Stimulated activated CD8-positive, alpha-beta memory T cell treated with anti-CD3 and anti-CD28 coated beads, Interleukin-4, amount 100 ng/mL, for 4 hours (primary cell): ENCODE measurements at places on chromosomes 11 and 22.
A peak's percentile ranks its signal among the peaks of the same experiment; 100 is the strongest.

DNA sequence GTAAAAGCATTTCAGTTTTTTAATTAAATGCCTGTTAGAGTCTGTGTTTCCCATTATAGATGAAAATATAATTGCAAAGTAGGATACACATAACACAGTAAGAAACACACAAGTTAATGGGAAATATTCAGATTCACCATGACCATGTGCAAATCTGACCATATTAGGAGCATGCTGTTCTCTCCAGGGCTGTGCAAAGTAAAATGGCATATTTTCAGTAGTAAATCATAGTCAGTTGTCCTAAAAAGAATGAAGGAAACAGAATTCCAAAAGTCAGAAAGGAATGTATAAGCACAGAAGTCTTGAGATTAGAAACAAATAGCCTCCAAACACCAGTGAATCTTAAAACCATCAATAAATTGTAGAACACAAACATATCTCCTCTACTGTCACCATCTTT, 44.4 kb downstream of the CNTN5 start:
- DNase-seq: no peak

- peak; percentile 18 for DNase-seq
Measured at GRCh38 chr22:37659066-37659896, 758 bp downstream of the PDXP start.

DNA sequence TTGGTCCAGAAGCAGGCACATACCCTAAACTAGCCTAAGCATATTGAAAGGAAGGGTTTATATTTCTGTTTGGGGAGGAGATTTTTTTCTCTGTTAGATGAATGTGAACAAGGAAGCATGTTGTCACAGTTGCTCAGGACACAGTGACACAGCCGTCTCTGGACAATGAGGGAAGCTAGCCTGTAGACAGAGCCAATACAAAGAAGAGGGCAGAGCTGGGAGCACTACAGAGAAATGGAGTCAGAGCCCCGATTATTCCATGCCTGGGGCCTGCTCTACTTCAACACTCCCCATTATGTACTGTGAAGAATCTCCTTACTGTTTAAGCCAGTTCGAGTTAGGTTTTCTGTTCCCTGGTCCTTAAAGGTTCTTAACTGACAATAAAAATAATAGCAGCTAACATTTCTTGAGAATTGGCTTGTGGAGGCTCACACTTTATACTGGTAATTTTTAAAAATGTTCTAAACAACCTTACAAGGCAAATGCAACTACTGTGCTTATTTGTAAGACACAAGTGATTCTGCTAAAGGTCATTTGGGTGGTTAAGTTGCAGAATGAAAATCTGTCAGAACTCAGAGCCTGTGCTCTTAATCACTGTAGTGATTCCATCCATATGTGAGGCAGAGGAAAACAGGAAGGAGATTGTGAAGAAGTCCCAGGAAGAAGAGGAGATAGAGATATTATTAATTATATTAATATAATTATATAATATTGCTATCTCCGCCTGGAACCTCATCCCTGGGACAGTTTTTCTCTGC, 58.8 kb upstream of the RRAS2 start:
- no peak for DNase-seq

DNA sequence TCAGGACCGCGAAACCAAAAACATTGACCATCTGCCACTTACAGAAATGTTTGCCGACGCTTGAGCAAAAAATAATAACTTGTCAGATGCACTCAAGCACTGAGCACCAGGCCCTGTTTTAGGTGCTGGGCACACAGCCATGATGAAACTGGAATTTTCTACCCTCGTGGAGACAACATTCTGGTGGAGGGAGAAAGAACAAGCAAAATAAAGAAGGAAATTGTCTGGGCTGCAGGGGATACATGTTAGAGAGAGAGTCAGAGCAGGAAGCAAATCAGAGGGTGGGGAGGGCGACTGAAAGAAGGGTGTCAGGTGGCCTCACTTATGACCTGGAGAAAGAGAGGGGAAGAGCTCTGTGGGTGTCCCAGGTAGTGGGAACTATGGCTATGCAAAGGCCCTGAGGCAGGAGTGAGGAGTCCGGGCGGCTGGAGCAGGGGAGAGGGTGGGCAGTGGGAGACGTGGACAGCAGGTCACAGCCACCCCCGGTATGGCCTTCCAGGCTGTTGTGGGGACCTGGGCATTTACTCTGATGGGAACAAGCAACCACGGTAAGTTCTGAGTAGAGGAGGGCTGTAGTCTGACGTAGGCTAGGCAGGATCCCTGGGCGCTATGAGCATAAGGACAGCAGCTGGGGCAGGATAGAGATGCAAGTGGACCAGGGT, 78.8 kb downstream of the MYEOV start:
- no peak for DNase-seq

- no peak for DNase-seq
Measured at GRCh38 chr11:17403980-17404759, 15.7 kb upstream of the KCNJ11 start.

GRCh38 chr11:111301842-111302118, 3.4 kb downstream of the POU2AF3 start:
- DNase-seq: no peak

- DNase-seq: no peak
Measured at GRCh38 chr11:95154514-95154913, 64.9 kb downstream of the ENDOD1 start.

DNA sequence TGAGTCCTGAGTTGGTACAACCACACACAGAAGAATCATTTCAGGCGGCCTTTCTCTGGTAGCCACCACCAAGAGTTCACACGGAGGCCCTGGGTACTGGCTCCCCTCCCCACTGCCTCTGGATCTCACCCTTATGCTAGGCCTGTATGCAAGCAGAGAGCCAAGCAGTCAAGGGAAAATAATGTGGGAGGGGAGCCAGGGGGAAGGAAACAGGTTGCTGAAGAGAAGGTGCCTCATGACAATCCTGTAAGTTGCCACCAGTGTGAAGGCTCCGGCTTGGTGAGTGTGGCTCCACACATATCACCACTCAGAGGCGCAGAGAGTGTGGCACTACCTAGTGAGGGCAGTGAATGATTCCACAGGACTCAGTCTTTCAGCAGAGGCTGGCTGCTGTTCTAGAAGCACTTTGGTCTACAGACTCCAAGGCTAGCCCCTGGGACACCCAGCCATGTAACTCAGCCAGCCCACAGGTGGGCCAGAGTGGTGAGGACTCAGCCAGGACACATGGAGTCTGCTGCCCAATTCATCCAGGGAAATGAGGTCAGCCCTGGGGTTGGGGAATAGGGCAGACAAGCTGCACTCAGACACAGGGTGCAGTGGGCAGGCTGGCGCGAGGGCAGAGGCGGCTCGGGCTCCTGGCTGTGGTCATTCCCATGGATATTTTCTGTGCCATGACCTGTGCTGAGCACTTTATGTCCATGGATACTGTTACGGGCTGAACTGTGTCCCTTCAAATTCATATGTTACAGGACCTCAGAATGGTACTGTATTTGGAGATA, 49.0 kb upstream of the SERPIND1 start:
- no peak for DNase-seq

- DNase-seq: no peak
Measured at GRCh38 chr11:6646576-6646917, 9.1 kb downstream of the DCHS1 start.

- DNase-seq: no peak
Measured at GRCh38 chr11:35780951-35781860, 118.6 kb downstream of the TRIM44 start.

- no peak for DNase-seq
Measured at GRCh38 chr11:4459500-4459899, 10.4 kb downstream of the OR52K2 start.

DNA sequence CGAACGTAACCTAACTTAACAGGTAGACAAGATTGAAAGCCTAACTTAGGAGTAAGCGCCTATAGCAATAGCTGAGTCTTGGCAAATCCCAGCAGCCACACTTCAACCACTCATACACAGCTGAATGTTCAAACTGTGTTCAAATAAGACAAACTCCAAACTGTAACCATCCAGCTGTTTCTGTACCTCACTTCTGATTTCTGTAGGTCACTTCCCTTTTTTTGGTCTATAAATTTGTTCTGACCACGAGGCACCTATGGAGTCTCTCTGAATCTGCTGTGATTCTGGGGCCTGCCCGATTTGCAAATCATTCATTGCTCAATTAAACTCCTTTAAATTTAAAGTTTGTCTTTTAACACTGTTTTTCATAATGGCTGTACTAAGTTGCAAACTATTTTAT, 8.2 kb upstream of the TENM4 start:
- DNase-seq: no peak

- no peak for DNase-seq
Measured at GRCh38 chr11:127042445-127042844, 41.9 kb upstream of the KIRREL3 start.

DNA sequence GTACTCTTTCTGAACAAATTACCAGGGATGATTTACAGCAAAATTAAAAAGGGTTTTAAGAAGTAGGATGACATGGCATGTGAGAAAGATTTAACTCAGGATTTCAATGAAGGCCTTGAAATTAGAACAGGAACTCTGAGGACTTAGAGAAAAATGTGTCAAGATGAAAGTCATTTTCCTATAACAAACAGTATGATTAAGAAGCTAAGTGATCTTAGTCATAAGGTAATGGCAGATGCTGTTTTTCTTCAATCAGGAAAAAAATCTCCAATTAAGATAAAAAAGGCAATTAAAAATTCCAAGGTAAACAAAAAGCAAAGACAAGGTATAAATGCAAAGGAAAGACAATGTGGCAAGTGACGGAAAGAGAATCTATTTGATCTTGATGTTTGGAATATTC, 73.5 kb downstream of the GAB2 start:
- DNase-seq: no peak

- no peak for DNase-seq
Measured at GRCh38 chr11:15698855-15699254, 584.1 kb downstream of the INSC start.

GRCh38 chr11:19110295-19110694, 6.7 kb upstream of the ZDHHC13 start:
- no peak for DNase-seq

GRCh38 chr11:84899134-84899533, 728.0 kb downstream of the DLG2 start:
- DNase-seq: no peak

DNA sequence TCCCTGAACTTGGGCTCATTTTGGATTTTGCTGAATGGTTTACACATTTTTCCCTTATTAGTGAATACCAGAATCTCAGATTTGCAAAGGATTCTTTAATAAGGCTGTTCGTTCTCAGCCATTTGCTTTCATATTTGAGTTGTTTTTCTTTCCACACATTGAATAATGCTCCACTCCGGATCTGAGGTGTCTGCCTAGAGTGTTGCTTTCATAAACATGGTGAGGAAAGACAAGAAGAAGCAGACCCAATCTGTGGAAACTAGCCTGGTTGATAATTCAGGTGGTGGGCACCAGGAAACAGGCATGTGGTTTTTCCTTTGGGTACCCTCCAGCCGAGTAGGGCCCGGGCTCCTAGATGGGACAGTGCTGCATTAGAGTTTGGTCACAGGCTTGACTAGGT, 35.0 kb downstream of the LDLRAD3 start:
- no peak for DNase-seq

GRCh38 chr11:129709801-129710398, 105.7 kb upstream of the TMEM45B start:
- no peak for DNase-seq

DNA sequence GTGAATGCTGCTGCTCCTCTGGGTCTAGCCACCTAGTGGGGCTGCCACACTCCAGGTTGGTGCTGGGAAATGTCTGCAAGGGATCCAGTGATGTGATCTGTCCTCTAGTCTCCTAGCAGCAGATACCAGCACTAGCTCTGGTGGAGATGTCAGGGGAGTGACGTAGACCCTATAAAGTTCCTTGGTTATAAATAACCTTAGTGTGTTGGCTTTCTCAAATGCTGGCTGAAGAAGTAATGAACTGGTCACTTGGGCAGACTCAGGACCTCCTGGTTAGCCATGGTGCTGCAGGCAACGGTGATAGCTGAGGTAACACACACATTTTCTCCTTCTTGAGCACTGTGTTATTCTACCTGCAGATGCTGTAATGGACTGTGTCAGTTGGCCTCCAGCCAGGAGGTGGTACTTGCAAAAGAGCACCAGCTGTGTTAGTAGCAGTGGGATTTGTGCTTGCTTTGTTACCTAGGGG, 35.5 kb downstream of the BBOX1 start:
- no peak for DNase-seq

- no peak for DNase-seq
Measured at GRCh38 chr11:78311702-78312371, 105.8 kb downstream of the GAB2 start.

DNA sequence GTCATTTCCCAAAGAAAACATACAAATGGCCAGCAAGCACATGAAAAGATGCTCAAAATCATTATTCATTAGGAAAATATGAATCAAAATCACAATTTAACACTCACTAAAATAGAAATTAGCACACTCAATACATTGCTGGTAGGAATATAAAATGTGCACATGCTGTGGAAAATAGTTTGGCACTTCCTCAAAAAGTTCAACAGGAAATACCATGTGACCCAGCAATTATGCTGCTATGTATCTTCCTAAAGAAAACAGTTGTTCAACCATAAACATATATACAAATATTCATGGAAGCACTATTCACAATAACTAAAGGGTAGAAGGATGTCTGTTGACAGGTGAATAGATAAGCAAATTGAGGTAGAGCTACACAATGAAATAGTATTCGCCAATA, 187.3 kb upstream of the SOX6 start:
- no peak for DNase-seq

- no peak for DNase-seq
Measured at GRCh38 chr22:36963302-36963701, 49.9 kb downstream of the CSF2RB start.

- DNase-seq: no peak
Measured at GRCh38 chr22:29524442-29525191, 28.9 kb downstream of the THOC5 start.

GRCh38 chr11:121864660-121865059, 251.4 kb downstream of the BLID start:
- DNase-seq: no peak

DNA sequence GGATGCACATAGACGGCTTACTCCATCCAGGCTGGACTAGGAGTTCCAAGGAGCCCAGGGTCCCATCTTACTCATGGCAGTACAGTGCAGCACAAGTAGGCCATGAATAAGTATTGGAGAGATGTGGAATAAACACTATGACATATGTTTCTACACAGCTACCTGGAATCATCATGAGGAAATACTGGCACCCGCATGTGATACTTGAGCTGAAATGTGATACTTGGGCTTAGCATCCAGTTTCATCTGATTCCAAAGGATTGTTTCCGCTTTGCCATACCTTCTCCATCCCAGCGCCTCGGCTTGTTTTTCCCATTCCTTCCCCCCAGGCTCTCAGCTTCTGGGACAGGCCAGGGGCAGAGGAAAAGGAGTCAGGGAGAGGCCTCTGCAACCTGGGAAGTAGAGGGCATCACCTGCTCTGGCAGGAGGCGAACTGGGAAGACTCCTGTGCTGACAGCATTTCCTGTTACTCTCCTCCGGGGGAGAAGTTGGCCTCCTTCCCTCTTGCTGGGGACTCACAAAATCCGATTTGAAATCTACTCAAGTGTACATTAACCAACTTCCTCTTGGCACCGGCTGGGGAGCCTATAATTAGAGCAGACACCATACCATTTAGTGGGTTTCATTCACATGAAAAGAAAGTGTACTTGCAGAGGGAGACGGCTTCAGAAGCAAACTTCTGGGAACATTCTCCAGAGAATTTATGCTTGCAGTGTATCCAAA, 187.8 kb downstream of the MIAT start:
- DNase-seq: no peak

GRCh38 chr11:76135491-76135890, 70.8 kb downstream of the WNT11 start:
- no peak for DNase-seq
